ENCODE measurements at places on chromosomes 2 and 18.

DNA sequence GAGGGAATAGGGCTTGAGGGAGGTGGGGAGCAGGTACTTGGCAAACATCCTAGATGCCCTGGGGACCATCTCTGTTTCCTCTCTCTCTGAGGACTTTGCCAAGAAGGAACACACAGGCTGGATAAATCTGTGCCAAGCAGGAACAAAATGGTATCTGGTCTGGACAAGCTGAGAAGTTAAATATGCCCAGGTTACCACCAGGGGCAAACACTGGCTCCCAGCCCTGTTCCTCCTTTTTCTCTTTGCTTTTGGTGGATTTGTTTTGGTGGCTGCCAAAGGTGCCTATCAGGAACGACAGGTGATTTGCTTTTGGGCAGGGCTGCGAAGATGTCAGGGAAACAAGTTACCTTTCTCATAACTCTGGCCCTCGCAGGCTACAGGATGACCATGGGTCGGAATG, 227.5 kb upstream of the SMAD2 start:
- no peak for DNase-seq

DNA sequence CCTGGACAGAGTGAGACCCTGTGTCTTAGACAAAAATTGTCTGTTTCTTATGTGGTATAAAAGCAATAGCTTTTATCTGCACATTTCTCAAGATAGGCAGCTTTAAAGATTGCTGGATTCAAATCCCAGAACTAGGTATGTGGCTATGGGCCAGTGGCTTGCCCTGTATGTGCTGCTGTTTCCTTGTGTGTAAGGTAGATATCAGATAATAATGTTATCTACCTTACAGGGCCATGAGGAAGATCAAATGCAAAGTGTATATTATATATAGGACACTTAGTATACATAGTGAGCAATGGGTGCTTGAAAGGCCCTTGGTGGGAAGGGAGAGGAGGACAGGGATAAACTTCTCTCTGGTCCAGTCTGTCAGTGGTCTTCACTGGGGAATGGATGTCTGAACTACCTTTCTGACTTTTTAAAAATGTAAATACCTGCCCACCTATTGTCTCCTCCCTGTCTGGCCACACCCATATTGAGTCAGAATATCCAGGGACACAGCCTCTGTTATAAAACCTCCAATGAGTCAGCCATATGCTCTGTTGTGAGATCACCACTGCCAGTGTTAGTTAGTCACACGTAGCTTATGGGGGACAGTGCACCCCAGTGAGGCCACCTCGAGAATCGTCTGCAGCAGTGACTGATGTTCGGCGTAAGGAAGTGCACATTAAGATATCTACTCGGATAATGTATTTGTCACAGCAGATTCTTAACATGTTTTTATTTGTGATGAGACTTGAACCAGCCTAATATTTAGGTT, 383.4 kb downstream of the PTPRM start:
- peak; percentile 45 for DNase-seq

DNA sequence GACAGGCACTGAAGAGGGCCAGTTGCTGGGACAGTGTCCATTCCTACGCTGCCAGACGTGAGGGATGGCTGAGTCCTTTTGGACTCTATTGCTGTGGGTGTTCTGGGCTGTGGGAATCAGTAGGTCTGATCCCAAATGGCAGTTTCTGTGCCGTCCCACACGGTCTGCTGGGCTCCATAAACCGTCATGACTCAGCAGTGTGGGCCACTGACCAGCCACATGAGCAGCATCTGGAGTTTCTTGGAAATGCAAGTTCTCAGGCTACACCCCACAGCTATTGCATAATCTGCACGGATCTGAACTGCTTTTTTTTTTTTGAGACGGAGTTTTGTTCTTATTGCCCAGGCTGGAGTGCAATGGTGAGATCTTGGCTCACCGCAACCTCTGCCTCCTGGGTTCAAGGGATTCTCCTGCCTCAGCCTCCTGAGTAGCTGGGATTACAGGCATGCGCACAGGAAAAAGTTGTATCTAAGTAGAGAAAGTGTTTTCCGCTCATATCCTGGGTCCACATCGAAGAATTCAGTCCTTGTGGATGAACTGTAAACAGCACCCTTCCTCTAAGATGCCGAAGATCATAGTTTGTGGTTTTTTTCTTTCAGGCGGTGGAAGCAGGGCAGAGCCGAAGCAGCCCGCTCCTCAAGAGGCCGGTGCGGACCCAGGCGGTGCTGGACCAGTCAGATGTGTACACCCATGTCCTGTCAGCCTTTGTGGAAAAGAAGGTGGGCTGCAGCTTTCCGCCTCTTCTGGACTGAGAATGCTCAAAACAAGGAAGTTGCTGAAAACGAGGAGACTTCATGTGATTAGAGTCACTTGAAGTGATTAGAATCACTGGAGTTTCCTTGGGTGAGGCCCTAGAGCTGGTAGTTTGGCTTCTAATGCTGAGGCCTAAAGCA, 25.5 kb downstream of the RMC1 start:
- no peak for DNase-seq

GRCh38 chr2:41736105-41736567, 311.7 kb upstream of the PKDCC start:
- peak; percentile 7 for DNase-seq

DNA sequence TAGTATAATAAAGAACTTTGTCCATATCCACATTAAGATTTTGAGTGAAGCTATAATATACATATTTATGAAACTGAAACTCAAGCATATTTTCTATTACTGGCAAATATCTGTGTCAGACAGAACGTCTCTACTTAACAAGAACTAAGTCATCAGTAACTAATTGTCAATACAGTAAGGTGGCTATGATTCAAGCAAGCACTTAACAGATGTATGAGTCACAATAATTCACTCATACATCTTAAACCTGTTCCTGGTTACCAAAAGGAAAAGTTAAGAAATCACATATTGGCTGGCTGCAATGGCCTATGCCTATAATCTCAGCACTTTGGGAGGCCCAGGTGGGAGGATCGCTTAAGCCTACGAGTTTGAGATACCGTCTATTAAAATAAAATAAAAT, 96.0 kb downstream of the SOS1 start:
- DNase-seq = no peak

DNA sequence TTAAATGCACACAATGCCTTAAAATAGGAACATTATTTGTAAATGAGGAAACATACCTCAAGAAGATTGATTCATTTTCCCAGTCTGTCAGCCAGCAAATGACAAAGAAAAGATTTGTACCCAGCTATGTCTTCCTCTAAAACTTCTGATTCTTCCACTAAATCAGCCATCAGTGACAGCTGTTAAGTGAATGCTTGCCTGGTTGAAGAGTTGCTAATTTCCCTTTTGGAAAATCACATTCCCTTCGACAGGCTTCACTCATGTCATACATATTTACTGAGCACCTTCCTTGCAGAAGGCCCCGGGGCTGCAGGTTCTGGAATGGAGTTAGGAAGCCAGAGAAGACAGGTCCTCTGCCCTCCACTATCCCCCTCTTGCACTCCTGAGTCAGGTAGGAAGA, 112.0 kb upstream of the SLC66A3 start:
- DNase-seq = no peak

DNA sequence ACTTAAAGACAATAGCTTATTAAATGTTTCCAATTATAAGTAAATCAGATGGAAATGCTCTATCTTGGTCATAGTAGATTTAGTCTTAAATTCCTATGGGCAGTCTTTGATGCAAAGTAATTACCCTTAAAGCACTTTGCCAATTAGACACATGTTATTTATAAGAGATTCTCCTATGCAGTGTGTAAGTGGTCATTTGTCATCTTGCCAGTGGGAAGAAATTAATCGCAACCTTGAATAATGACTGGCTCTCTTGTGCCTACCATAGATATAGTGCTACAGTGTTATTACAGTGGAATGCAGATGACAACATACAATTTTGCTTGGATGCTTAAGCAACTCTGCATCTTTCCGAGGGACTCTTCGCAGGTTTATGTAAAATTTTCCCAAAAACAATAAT, 311.0 kb upstream of the THUMPD2 start:
- DNase-seq = no peak

DNA sequence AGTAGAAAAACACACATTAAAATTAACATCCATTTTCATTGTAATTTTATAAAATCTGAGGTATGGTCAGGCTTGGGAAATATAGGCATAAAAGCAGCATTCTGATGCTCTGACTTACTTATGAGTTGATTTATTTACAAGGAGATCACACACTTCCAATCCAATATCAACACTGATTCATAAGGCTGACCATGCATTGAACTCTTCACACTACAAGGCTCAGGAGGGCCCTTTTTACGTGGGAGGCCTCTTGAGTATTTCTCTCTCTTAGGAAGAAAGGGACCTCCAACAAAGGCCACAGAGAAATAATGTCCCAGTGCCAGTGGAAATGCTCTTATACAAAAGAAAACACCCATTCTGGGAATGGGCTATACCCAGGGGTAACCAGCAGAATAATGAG, 222.8 kb downstream of the NAPG start:
- DNase-seq = no peak

- DNase-seq = no peak
Observed at GRCh38 chr2:113219525-113219888, 45.7 kb downstream of the PSD4 start.

DNA sequence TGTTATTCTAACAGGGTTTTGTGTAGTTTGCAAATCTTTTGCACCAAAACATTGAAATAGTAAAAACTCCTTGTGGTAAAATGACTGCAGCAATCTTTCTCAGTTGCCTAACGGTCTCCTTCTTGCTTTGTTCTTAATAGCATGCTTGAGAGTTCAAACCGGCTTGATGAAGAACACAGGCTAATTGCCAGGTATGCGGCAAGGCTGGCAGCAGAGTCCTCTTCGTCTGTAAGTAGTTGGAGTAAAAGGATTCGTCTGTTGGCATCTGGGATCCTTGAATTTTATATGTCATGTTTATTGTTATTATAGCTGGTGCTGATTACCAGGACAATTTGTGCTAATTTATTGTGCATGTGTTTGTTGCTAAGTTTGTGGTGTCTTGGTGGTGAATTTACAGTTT, 138.1 kb downstream of the DTNA start:
- DNase-seq = no peak

- DNase-seq = no peak
Observed at GRCh38 chr2:15492773-15493325, 68.3 kb downstream of the NBAS start.

- no peak for DNase-seq
Observed at GRCh38 chr2:101984656-101985055, 7.1 kb upstream of the IL1R2 start.

GRCh38 chr18:54222922-54223567, 1.4 kb downstream of the MBD2 start:
- peak; percentile 77 for DNase-seq

DNA sequence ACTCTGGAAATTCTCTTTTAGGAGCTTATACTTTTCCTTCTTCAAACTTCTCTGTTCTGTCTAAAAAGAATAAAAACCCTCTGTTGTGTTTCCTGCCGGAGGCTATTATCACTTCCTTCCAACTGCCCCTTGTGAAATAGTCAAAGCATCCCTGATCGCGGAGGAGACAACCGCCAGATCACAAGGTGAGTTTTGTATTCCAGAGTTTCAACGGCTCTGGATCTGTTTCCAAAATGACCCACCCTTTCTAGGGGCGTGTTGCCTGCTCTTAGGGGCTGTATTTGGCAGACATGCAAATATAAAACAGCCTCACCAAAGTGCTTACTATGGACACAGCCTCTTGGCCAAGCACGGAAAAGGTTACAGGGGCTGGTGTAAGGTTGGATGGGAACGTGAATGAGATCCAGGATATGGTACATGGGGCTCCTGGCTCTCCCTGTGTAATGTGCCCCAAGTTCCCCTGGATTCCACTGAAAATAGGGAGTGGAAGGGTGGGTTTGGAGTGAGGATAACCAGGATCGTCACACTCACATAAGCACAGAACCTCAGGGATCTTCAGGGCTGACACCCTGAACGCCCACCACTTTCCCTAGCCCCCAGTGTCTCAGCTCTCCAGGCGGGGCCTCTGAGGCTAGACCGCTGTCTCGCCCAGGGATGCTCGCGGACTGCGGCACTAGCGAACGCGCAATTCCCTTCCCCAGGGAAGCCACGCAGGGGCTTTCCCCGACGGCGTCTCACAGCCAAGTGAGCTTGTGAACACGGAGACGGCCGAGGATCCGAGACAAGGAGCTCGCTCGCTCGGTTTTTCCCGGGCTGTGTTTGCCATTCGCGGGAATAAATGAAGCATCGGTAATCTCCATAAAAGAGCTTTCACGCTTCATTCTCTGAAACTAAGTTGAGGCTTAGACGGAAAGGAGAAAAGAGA, 14.4 kb downstream of the EN1 start:
- DNase-seq = no peak

DNA sequence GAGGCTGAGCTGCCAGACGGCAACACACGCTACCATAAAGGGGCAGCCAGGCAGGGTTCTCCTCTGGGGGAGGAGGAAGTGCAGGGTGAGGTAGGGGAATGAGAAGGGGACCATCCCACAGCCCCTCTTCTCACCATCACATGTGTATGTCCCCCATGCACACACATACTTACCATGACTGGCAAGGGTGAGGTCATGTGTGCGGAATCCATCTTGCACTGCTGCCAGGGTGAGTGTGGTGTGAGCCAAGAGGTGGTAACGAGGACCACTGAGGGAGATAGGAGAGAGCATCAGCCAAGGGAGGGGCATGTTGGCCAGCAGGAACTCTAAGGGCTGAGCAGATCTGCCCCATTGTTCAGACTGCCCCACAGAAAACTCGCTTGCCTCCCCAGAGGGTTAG, 7.1 kb downstream of the WDR54 start:
- DNase-seq = no peak

GRCh38 chr18:14999085-14999975, 251.4 kb downstream of the ANKRD30B start:
- no peak for DNase-seq

GRCh38 chr2:72032481-72033041, 115.1 kb downstream of the CYP26B1 start:
- DNase-seq = no peak

DNA sequence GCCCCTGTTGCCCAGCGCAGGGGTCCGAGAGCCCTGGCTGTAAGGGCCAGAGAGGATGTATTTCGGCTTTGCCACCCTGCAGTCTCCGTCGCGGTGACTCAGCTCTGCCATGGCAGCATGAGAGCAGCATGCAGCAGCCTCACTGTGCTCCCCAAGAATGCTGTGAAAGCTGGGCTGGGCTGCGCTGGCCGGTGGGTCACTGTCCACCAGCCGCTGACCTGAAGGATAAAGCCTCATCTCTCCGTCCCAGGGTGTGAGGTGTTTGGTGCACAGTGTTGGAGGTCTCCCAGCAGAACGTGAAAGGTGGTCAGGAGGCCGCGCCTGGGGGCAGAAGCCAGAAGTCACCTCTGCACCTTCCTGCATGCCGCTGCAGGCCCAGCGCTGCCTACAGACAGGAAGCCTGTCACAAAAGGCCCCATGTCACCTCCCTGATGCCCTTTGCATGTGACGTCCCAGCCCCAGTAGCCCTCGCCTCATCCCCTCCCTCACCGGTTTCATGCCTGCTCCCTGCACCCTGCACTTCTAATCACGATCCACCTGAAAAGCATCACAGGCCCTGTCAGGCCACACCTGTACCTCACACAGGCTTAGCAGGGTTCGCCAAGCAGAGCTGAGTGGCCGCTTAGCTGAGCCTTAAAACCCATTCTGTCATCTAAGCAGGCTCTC, 342.1 kb downstream of the EIPR1 start:
- no peak for DNase-seq

- no peak for DNase-seq
Observed at GRCh38 chr2:232793271-232793670, 16.9 kb upstream of the KCNJ13 start.

Data from activated CD4-positive, alpha-beta T cell treated with anti-CD3 and anti-CD28 coated beads, Interleukin-2, amount 50 U/mL, for 16 hours (primary cell).